CD4-positive, alpha-beta memory T cell (primary cell): ENCODE measurements at places on chromosomes 2 and 18. TPM values are rescaled to one million over a fixed set of nuclear protein-coding genes. Genes with fewer than 3 reads are reported as not detected.
A peak's percentile ranks its signal among the peaks of the same experiment; 100 is the strongest.

The TUBB8B gene
- total RNA-seq: not detected

The TNS1 gene
- total RNA-seq: 0.78 TPM

The IL1R2 gene
- not detected for total RNA-seq

The RNF25 gene
- total RNA-seq: 28.6 TPM

The DLGAP1 gene
- total RNA-seq: 0.17 TPM

The FAM237A gene
- not detected for total RNA-seq

The ANKRD30BL gene
- not detected for total RNA-seq

The DES gene
- total RNA-seq: not detected

- no peaks in the 10 kb centered on the region for H3K4me1 ChIP-seq
- H3K36me3 ChIP-seq: no peaks in the 10 kb centered on the region
- H3K4me3 ChIP-seq: no peak overlapping the region
- DNase-seq: no peak
- H3K27me3 ChIP-seq: no peaks in the 10 kb centered on the region
- H3K27ac ChIP-seq: no peak overlapping the region
Measured at GRCh38 chr2:62486439-62486765, 19.6 kb downstream of the TMEM17 start.

- no peaks in the 10 kb centered on the region for H3K4me1 ChIP-seq
- no peak for DNase-seq
- H3K36me3 ChIP-seq: no peaks in the 10 kb centered on the region
Measured at GRCh38 chr18:37641573-37641972, 76.0 kb upstream of the CELF4 start.

GRCh38 chr18:63107171-63107845 lies 212.3 kb downstream of the BCL2 start:
- no peak overlapping the region for H3K4me3 ChIP-seq
- no peak for DNase-seq
- H3K36me3 ChIP-seq: no peaks in the 10 kb centered on the region
- peaks cover 15% of the 10 kb centered on the region for H3K4me1 ChIP-seq
- no peak overlapping the region for H3K27ac ChIP-seq

- no peaks in the 10 kb centered on the region for H3K27me3 ChIP-seq
Measured at GRCh38 chr2:25375989-25376545, 34.3 kb upstream of the DNMT3A start.

DNA sequence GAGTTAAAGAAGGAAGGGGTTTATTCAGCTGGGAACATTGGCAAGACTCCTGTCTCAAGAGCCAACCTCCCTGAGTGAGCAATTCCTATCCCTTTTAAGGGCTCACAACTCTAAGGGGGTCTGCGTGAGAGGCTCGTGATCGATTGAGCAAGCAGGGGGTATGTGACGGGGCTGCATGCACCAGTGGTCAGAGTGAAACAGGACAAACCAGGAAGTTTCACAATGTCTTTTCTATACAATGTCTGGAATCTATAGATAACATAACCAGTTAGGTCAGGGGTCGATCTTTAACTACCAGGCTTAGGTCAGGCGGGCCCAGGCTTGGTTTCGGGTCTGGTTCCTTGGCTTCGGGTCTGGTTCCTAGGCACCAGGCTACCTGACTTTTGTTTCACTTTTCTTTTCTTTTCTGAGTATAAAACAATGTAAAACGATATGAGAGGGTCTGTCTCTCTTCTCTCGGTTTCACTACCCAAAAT lies 30.1 kb upstream of the LIPG start:
- no peak for DNase-seq
- no peak overlapping the region for H3K4me3 ChIP-seq
- no peak overlapping the region for H3K27ac ChIP-seq

- H3K27ac ChIP-seq: no peak overlapping the region
- H3K4me1 ChIP-seq: no peaks in the 10 kb centered on the region
- no peaks in the 10 kb centered on the region for H3K36me3 ChIP-seq
- DNase-seq: no peak
Measured at GRCh38 chr2:33122726-33123125, 176.0 kb downstream of the LTBP1 start.

DNA sequence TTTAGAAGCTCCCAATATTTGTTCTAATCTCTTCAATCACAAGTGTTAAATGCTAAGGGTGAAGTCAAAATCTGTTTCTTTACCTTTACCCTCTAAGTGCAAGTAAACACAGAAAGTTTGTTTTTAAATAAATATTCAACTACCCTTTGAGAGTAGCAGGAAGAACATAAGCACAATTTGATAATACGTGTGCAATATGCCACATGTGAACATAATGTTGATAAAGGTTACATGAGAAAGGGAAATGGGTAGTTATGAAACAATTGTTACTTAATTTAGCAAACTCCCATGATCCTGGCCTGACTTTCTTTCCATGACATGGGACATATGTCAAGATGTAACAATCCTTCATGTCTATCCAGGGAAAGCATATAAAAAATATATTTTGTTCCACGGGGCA lies 7.1 kb downstream of the SPRED2 start:
- DNase-seq: no peak
- no peaks in the 10 kb centered on the region for H3K27me3 ChIP-seq
- peaks cover 9% of the 10 kb centered on the region for H3K4me1 ChIP-seq
- no peak overlapping the region for H3K27ac ChIP-seq
- no peak overlapping the region for H3K4me3 ChIP-seq

DNA sequence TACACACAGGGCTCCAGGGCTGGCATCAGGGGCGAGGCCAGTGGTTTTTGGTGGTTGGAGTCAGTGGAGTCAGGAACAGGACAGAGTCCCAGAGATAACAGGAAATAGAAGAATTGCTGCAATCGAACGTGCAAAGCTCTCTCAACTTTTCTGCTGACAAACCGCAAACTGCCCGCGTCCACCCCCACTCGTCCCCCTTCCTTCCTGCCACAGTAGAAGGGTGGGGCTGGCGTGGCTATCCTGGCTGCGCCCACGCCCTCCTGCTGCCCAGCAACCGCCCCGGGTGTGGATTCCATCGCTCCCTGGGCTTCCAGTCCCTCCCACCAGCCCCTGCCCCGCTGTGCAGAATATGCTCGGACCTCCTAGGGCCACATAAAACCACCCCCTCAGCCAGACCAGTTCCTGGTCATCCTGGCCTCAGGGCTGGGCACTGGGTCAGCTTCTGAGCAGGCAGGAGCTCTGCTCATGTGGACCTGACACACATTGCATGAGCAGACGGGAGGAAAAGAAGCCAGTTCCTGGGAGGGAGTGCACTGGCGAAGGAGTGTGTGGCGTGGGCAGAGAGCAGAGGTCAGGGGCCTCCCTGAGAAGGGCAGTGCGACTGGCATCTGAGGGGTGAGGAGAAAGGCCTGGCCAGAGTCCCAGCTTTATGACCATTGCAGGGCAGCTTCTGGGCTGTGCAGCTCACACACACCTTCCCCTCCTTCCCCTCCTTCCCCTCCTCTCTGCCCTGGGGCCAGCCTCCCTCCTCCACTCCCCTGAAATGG lies 85.4 kb upstream of the ATG16L1 start:
- H3K36me3 ChIP-seq: peaks cover 78% of the 10 kb centered on the region
- peaks cover 33% of the 10 kb centered on the region for H3K4me1 ChIP-seq
- peak; percentile 24 for DNase-seq
- H3K27ac ChIP-seq: peak overlapping the region; percentile 7
- H3K27me3 ChIP-seq: no peaks in the 10 kb centered on the region

DNA sequence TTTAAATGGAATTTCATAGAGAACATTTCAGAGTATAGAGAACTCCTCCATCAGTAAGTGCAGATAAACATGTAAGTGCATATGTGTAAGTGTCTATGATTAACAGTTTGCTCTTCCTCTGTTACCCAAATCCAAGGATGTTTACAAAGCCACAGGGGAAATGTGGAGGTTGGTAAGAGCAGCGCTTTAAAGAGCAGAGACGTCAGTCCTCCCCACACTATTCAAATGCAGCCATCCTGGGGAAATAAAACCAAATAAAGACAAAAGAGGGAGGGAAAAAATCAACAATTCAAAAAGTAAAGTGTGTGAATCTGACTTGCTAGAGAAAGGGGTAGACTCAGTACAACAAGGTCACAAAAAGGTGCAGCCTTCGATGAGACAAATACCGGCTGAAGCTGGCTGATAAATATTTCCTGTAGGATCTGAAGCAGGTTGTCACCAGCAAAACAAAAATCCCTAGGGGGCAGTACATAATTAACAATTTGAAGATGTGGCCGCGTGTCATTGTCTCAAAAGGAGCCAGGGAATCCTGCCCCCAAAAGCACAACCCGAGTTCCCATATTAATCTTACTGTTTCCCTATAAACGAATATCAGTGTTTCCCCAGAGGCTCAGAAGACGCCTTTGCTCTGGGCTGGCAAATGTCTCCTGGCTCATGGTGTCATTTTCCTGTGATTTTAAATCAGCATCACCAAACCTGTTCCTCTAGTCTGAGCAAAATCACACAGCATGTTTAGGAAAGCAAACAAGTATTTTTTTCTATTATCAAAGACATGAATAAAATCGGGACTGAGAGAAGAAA lies 216.5 kb downstream of the CDCA7 start:
- no peak for DNase-seq
- H3K36me3 ChIP-seq: no peaks in the 10 kb centered on the region
- H3K4me3 ChIP-seq: no peak overlapping the region
- no peak overlapping the region for H3K27ac ChIP-seq
- no peaks in the 10 kb centered on the region for H3K4me1 ChIP-seq

GRCh38 chr2:15812187-15812780 lies 128.1 kb upstream of the MYCN start:
- H3K36me3 ChIP-seq: no peaks in the 10 kb centered on the region
- no peak overlapping the region for H3K27ac ChIP-seq
- H3K27me3 ChIP-seq: no peaks in the 10 kb centered on the region
- no peak for DNase-seq
- H3K4me1 ChIP-seq: no peaks in the 10 kb centered on the region

- no peak overlapping the region for H3K4me3 ChIP-seq
- DNase-seq: no peak
- H3K36me3 ChIP-seq: no peaks in the 10 kb centered on the region
Measured at GRCh38 chr2:46175419-46175818, 121.8 kb upstream of the EPAS1 start.
